Transverse colon (tissue), 4 donors: ENCODE measurements at places on chromosomes 7 and 10. TPM values are rescaled to one million over a fixed set of nuclear protein-coding genes. Genes with fewer than 3 reads are reported as not detected.

DNA sequence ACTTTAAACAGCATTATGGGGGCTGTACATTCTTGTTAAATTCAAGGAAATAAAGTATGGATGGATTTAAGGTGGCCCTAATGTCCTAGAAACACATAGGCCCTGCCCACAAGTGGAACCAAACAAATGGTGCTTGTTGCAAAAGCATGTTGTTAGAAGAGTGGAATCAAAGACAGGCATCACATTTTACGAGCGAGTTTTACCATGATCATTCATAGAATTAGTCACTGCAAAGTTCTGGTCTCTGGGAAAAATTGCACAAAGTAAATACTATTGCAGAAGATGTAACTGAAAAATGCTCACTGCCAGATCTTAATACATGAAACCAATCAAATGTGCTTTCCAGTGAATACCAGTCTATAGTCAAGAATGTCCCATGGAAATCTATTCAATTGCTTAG lies 677.1 kb downstream of the PARD3 start:
- no peaks in the 10 kb centered on the region for H3K4me1 ChIP-seq
- no peaks in the 10 kb centered on the region for H3K36me3 ChIP-seq
- no peak for DNase-seq
- H3K4me3 ChIP-seq = no peak overlapping the region

DNA sequence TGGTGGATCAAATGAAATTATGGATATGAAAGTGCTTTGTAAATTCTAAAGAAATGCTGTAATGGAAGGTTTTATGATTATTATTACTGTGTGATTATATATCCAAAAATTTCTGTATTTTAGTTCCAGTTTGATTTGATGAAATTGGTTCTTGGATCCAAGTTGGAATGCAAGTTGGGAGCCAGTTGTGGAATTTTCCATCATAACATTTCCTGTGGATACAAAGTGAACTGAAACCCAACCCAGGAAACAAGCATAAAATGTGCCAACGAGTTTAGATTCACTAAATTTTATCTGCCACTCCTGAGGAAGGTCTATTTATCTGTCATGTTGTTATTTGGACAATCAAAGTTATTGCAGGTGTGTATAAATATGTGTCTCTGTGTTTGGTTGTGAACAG lies 131.4 kb upstream of the MDFIC start:
- no peaks in the 10 kb centered on the region for H3K4me1 ChIP-seq
- no peak overlapping the region for H3K27ac ChIP-seq
- DNase-seq = no peak
- no peak overlapping the region for H3K4me3 ChIP-seq
- no peaks in the 10 kb centered on the region for H3K36me3 ChIP-seq
- no peaks in the 10 kb centered on the region for H3K27me3 ChIP-seq

DNA sequence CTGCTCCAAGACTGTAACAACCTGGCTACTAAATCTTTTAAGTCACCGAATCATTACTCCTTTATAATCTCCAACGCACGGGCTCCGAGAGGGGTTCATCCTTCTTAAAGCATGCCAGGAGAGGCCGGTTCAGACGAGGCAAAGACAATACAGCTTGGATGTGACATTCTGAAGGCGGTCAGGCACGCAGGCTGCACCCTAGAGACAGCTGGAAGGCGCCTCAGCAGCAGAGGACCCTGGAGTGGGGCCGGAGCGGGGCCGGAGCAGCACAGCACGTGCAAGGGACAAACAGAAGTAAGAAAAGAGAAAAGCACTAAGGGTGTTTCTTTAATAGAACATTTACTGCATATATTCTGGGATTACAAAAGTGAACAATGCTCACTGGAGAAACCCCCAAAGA lies 97.8 kb upstream of the PPP2R2D start:
- DNase-seq = no peak
- no peaks in the 10 kb centered on the region for H3K4me1 ChIP-seq
- H3K36me3 ChIP-seq = no peaks in the 10 kb centered on the region
- H3K4me3 ChIP-seq = no peak overlapping the region

DNA sequence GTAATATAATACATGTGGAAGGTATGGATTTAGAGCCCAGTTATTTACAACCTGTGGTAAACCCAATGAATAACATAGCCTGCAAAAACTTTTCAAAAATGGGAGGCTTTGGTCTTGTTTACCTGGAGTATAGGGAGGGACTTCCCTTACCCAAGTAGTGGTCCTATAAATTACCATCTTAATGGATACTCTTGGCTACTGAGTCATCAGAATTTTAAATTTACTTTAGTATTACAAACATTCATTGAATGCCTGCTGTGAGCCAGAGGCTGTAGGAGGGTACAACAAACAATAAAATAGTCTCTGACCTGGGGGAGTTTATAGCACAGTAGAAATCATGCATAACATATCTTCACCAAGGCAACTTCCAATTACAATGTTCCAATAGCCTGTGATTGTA lies 365.1 kb downstream of the BBS9 start:
- DNase-seq = no peak
- no peak overlapping the region for H3K4me3 ChIP-seq
- no peaks in the 10 kb centered on the region for H3K4me1 ChIP-seq
- no peaks in the 10 kb centered on the region for H3K36me3 ChIP-seq

- no peak overlapping the region for H3K27ac ChIP-seq
- no peaks in the 10 kb centered on the region for H3K4me1 ChIP-seq
- H3K4me3 ChIP-seq = no peak overlapping the region
- no peak for DNase-seq
Observed at GRCh38 chr7:108415821-108416536, 40.3 kb downstream of the NRCAM start.

DNA sequence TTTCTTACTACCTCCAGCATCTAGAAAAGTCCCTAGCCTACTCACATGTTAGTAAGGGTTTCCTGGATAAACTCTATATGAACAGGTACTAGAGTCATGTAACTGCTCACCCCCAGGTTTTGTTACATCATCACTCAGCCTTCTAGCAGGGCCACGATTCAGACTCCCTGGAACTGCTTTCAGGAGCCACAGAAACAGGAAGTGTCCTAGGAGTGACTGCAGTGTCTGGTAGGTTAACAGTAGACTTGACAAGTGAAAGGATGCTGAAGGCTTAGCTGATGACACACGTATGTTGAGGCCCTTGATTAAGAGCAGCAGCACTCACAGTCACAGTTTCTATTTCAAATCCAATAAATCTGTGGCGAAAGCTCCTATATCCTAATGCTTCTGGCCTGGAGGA lies 101.2 kb downstream of the DNMBP start:
- H3K4me1 ChIP-seq = peaks cover 23% of the 10 kb centered on the region
- no peak overlapping the region for H3K27ac ChIP-seq
- H3K4me3 ChIP-seq = no peak overlapping the region
- peaks cover 49% of the 10 kb centered on the region for H3K36me3 ChIP-seq
- no peak for DNase-seq
- H3K27me3 ChIP-seq = no peaks in the 10 kb centered on the region

DNA sequence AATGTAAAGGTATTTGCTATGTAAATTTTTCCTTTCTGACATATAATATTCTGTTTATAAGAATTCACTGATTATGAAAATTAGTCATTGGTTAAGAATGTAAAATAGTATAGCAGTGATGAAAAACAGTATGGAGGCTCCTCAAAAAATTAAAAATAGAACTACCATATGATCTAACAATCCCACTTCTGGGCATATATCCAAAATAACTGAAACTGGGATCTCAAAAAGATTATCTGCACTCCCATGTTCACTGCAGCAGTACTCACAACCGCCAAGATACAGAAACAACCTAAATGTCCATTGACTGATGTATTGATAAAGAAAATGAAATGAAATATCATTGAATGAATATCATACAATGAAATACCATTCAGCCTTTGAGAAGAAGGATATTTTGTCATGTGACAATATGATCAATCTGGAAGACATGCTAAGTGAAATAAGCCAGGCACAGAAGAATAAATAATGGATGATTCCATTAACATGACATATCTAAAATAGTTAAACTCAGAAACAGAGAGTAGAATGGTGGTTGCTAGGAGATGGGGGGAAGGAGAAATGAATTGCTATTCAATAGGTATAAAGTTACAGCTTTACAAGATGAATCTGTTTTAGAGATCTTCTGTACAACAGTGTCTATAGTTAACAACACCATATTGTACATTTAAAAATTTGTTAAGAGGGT lies 14.0 kb downstream of the C10orf88 start:
- no peak for DNase-seq
- peaks cover 17% of the 10 kb centered on the region for H3K36me3 ChIP-seq
- no peaks in the 10 kb centered on the region for H3K4me1 ChIP-seq
- no peak overlapping the region for H3K4me3 ChIP-seq

GRCh38 chr10:32374605-32375004 lies 27.6 kb upstream of the EPC1 start:
- no peak for DNase-seq
- no peak overlapping the region for H3K4me3 ChIP-seq
- no peaks in the 10 kb centered on the region for H3K27me3 ChIP-seq
- no peaks in the 10 kb centered on the region for H3K36me3 ChIP-seq
- peaks cover 41% of the 10 kb centered on the region for H3K4me1 ChIP-seq

The C10orf67 gene
- total RNA-seq = not detected
